ENCODE measurements at places on chromosomes 13 and 19.

GRCh38 chr13:73090116-73090822 is 31.5 kb downstream of the KLF5 start:
- no peak for DNase-seq

DNA sequence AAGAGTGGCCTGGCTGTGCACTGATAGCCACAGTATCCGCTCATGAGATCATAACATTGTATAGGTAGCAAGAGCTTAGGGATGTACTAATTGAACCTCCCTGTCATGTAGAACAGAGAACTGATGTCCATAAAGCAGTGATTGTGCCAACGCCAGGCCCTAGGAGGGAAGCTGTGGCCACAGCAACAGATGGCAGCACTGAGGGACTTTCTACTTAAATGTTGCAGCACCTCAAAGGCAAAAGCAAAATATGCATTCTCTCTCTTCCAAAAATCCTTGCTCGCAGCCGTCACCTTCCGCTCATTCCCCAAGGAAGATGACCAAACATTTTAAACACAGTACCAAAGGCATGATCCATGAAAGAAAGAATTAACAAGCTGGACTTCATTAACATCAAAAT is 32.3 kb downstream of the COL4A1 start:
- no peak for DNase-seq

DNA sequence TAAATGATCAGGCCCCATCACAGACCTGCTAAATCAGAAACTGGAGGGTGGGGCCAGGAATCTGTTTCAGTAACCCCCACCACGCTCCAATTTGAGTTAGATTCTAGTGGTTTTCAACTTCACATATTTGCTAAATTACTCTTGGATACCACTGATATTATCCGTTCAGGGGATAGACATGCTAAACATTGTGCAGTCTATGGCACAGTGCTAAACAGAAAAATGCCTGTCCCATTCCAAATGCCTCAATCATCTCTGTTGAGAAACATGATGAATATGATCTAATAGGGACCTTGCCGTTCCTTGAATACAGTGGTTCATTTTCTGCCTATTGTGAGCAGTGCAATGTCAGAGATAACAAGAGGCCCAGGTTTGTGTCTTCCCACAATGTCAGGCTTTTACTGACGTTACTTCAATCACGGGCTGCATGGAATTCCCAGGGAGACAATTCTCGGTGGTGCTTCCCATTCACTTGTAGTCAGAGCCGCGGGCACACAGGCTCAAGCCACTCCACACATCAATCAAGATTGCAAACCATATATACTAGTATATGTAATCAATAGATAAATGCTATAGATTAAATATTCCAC is 52.7 kb downstream of the MYO16 start:
- no peak for DNase-seq

DNA sequence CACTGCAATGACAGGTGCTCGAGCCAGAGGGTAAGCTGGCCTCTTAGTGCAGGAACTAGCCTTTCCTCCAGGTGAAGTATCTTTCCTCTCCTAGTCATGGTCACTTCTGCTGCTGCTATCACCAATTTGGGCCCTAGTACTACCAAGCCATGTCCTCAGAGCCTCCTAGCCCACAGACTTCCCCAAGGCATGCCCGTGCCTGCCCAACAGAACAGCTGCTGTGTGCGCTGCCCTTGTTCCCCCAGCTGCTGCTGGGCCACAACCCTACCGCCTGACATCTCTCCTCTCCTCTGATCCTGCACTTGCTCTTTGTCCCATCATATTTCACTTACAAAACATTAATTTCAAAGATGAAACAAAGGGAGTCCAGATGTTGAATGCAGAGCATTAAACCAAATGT is 168.5 kb upstream of the FREM2 start:
- DNase-seq: no peak

- DNase-seq: no peak
Observed at GRCh38 chr19:50897612-50898011, 13.6 kb downstream of the KLK4 start.

DNA sequence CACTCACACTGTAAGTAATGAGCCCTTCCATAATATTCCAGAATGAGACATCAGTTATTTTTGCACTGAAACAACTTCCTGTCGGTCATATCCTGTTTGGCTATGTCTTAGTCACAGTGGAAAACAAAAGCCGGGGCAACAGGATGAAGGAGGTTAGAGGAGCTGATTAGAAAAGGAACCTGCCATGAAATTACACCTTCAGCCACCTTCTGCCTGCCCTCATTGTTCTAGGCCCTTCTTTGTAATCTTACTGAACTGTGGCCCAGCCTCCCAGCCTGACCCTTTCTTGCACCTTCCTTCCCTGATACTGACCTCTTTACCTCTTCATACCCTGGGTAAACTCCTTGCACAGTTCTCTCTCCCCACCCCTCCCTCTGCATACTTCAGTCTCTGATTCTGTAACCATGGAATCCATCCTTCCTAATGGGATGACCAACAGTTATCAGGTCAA is 67.3 kb downstream of the DOCK9 start:
- no peak for DNase-seq

- DNase-seq: no peak
Observed at GRCh38 chr19:47095476-47096099, 18.0 kb downstream of the ZC3H4 start.

GRCh38 chr13:43123856-43124255 is 100.5 kb downstream of the DNAJC15 start:
- DNase-seq: no peak

DNA sequence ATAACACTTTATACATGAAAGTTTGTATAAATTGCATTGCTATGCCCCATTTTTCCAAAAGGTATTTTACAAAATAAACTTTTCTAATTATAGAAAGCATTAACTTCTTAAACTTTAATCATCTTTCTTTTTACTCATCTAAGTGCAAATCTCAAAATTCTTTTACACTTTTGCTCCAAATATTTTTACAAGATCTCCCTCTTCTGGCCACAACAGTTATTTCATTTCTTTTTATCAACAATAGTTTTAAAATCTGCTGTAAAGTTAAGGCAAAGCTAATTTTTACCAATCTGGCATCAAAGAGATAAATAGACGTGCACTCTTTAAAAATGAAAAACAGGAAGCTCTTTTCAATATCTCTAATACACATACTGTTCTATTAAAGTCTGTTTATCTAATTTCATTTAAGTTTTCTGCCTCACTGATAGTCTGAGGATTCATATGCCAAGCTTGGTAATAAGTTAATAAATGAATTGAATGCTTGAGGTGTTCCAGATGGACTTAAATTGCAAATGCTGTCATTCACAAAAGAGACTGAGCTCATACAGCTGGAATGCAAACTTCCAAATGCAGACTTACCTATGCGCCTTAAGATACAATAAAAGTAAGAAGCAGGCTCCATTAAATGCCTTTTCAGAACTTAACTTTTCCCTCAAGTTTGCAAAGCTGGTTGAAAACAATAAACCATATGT is 583.0 kb upstream of the ATXN8OS start:
- DNase-seq: no peak

- peak; percentile 79 for DNase-seq
Observed at GRCh38 chr13:27826379-27827353, 34.4 kb downstream of the GSX1 start.

GRCh38 chr13:113948034-113948742 is 25.7 kb downstream of the C13orf46 start:
- DNase-seq: no peak

DNA sequence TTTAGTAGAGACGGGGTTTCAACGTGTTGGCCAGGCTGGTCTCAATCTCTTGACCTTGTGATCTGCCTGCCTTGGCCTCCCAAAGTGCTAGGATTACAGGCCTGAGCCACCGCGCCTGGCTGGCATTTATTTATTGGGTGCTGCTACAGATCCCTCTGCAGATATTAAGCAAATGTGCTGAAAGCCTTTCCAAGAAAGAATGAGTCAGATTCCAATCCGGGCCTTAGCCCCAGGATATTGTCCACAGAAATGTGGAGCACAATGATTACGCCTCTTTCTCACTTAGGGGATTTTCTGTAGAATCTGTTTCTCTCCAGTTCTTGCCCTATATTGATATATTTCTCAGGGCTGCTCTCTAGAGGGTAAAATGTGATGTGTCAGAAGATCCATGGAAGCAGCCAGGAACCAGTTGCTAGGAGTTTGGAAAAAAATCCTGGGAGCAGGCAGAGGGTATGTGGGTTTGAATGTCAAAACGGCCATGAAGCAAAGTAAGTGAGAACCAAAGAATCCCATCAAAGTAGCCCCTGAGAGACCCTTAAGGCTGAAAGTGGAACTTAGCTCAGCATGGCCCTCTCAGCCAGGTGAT is 24.8 kb upstream of the IGFL4 start:
- DNase-seq: no peak

GRCh38 chr19:16067205-16067938 is 8.9 kb upstream of the TPM4 start:
- no peak for DNase-seq

DNA sequence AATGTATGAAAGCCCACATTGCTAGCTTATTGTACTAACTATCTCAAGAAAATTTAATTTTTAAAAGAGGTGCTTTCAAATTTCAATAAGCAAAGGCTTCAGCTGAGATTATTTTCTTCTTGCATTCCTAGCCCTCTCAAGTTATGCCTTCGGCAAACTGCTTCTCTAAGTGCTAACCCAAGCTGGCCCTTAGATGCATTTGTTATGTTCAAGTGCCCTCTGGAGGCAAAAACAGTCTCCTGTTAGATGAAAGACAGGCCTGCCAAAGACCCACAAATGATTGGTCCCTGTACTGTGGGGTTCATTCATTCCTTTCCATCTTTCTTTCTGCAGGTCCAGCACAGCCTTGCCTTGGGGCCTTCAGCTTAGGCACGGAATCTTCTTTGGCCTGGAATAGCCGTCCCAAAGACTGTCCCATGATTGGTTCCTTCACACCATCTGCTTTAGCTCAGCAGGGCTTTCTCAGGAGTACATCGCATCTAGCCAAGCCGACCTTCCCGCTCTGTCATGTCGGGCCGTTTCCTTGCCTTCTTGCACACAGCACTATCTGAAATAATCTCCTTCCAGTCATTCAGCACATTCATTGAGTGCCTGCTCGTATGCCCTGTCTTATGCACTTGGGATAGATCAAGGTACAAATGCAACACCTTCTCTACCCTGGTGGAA is 26.4 kb upstream of the TPTE2 start:
- no peak for DNase-seq

DNA sequence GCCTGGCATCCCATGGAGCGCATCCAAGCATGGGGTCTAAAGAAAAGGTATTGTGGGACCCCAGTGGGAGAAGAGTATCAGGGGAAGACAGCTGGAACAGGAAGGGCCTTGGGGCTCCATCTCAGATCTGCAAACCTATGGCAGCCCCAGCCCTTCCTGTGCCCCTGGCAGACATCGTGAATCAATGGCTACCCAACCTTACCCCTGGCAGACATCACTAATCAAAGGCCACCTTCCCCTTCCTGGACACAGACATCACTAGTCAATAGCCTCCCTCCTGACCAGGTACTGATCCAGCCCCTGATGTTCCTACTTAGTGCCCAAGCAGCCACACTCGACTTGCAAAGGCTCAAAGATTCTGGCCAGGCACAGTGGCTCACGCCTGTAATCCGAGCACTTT is 15.8 kb downstream of the F2RL3 start:
- no peak for DNase-seq

DNA sequence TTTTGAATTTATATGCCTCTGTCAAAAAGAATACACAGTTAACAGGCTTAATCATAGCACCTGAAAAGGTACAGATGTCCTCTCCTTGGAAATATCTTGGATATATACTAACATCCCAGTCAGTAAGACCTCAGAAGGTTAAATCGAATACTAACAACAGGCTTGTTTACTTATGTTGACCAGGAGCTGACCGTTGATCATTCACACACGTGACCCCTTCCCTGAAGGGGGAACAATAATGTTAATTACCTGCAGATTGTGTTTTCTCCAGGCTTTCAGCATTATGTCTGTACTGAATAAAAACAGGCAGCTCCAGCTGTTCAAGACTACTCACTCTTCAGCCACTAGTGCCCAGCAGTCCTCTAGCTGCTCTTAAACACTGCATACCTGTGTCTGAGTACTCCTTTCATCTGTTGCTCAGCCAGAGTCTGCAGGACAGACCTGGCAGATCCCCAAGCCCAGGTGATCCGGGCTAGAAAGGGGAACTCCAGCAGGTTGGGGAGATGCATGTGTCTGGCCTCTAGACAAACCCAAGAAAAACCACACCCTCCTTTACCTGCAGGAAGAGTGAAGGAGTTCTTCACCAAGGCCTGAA is 163.9 kb downstream of the RNF17 start:
- no peak for DNase-seq

DNA sequence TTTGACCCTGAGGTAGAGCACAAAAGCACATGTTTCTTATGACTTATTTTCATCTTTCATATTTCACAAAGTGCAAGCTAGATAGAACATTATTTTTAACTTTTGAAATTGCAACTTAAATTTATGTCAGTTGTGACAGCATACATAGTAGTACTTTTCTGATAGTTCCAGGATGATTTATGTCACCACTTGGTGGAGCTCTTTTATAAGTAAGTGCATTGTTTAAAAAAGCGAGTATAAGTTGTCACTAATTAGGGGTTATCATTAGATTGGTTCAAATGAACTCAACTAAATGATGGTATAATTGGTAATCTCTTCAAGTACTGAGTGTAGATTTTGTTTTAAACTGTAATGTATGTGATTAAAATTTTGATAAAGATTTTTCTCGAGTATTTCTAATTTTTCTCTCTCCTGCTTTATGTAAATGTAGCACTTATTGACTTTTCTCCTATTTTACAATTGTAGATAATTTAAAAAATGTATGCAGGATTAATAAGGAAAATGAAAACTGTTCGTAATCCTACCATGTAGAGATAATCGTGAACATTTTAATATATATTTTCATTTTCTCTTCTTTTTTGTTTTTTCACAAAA is 31.1 kb downstream of the RB1 start:
- no peak for DNase-seq

DNA sequence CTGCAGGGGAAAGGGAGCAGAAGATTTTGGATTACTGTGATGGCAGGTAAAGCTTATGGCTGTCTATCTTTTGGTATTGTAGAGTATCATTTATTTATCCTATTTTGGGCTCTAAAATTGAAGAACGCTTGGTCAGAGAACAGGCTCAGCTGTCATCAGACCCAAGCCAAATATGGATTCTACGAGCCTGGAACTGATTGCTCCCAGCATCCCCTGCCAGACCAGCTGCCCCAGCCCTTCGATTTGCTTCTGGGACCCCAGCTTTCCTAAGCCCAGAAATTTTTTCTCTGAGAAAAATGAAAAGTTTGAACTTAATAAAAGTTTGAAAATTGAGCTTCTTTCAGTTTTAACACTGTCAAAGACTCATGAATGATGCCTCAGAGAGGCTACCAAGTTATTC is 472.8 kb downstream of the DACH1 start:
- no peak for DNase-seq

GRCh38 chr13:112171570-112171965 is 104.6 kb downstream of the SOX1 start:
- no peak for DNase-seq

GRCh38 chr19:55198651-55199050 is 10.7 kb downstream of the PTPRH start:
- DNase-seq: no peak

GRCh38 chr19:17553256-17553655 is 2.2 kb upstream of the COLGALT1 start:
- no peak for DNase-seq

- no peak for DNase-seq
Observed at GRCh38 chr13:51971520-51972426, 39.5 kb downstream of the ATP7B start.
